ENCODE measurements at places on chromosomes 7 and 10.

- no peak for DNase-seq
Observed at GRCh38 chr10:28130267-28130666, 131.4 kb upstream of the ODAD2 start.

DNA sequence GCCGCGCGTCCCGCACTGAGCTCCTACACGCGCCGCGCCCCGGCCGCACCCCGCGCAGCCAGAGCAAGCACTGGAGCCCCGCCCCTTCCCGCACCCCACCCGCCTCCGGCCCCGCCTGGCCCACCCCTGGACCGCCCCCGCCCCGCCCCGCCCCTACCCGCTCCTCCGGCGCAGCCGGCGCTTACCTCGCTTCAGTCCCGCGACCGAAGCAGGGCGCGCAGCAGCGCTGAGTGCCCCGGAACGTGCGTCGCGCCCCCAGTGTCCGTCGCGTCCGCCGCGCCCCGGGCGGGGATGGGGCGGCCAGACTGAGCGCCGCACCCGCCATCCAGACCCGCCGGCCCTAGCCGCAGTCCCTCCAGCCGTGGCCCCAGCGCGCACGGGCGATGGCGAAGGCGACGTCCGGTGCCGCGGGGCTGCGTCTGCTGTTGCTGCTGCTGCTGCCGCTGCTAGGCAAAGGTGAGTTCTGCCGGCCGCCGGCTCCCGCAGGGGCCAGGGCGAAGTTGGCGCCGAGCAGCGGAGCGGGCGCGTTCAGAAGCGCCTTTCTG, at the start of gene RET:
TSS of gene RET (plus strand) at position 194 of the 545 bp plus-strand sequence. CDS start at position 384, 190 bp downstream.
- DNase-seq: no peak

GRCh38 chr10:106440355-106440754, 724.2 kb downstream of the SORCS1 start:
- DNase-seq: no peak

GRCh38 chr7:139680676-139681462, 96.9 kb downstream of the HIPK2 start:
- DNase-seq: peak; percentile 25

DNA sequence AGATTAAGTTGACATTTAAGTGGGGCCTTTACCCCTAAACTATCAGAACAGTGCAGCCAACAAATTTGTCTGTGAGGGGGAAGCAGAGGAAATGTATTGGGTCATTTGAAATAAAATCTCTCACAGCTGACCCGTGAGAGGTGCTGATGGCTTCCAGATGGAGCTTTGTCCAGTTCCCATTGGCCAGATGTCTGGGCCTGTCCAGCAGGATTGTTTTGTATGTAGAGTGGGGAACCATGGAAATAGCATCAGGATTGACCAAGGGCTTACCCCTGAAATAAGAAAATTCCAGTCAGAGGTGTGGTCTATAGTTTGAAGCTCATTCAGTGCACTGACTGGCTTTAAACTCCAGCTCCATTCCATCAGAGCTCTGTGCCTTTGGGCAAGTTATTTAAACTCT, 50.6 kb downstream of the INHBA start:
- no peak for DNase-seq

DNA sequence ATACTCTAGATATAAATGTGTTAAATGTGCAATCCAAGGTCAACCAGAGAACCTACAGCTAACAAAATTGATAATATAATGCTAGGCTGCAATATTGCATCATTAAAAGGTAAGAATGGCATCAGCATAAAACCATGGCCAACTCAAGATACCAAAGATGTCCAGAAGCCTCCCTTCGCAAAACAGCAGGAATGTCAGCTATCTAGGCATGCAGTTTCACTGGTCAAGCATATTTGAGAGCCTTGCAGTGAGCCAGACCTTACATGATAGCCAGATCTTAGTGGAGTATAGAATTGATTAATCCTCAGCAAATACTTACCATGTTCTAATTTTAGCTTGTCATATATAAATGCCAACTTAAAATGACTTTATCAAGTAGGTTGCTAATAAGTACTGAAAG, 138.8 kb downstream of the ZEB1 start:
- DNase-seq: no peak
